ENCODE measurements at places on chromosomes 6 and 20.
A peak's percentile ranks its signal among the peaks of the same experiment; 100 is the strongest.

DNA sequence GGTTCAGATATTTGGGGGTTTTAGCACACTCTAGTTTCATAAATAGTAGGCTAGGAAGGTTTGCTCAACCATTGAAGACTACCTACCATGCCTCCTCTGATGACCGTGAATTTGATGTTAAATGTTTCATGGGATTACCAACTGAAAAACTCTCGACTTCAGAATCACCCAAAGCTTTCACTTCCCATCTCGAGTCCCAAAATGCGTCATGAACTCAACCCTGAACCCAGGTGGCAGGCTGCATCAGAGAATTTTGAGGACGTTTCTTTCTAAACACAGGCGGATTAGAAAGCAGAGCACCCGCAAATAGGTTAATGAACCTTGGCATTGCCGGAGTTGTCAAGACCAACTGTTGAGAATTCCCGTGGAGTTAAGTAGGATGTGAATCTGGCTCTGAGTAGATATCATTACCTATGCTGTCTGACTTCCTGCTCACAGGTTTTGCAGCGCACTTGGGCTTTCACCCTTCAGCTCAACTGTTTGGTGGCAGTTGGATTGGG is 98.4 kb upstream of the ADTRP start:
- DNase-seq: no peak

DNA sequence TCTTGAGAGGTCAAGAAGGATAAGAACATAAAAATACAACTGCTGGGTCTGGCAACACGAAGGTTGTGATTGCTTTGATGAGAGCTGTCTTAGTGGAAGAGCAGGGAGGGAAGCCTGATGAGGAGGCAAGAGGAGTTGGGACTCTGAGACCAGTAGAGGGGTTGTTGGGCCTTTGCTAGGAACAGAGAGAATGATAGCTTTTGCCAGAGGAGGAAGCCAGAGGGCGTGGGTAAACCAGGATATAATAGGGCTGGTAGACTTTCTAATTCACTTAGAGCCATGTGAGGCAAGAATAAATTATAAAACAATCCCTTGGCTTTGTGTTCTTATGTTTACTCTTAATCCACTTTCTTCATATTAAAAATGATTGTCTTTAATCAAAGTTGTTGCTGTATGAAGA is 78.6 kb downstream of the RCAN2 start:
- no peak for DNase-seq

DNA sequence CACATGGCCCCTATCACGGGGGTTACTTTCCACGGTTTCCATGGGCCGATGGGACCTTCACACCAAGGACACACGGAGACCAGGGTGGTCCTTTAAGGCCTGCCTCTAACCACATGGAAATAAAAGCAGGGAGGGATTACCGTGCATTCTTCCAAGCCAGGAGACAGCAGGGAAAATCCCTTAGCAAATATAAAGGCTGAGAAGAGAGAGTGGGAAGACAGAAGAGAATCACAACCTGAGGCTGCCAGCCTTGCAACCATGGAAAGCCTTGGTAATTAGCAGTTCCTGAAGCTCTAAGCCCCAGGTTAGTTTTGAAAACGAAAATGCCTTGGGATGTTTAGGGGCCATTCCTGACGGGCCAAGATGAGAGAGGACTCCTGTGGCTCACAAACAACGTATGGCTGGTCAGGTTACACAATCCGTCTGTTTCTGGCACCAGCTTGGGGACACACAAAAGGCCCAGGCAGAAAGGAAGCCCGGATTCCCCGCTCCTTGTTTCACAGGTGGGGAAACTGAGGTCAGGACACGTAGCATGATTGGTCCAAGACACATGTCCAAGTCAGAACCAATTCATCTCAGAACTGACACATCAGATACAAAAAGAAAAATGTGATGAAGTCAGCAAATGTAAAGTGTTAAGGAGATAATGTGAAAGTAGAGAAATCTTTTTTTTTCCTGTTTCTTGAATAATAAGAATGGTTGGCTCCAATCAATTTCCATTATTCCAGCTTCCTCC is 2.8 kb downstream of the PREX1 start:
- no peak for DNase-seq

GRCh38 chr20:37251825-37252477 is 9.7 kb downstream of the GHRH start:
- DNase-seq: no peak

DNA sequence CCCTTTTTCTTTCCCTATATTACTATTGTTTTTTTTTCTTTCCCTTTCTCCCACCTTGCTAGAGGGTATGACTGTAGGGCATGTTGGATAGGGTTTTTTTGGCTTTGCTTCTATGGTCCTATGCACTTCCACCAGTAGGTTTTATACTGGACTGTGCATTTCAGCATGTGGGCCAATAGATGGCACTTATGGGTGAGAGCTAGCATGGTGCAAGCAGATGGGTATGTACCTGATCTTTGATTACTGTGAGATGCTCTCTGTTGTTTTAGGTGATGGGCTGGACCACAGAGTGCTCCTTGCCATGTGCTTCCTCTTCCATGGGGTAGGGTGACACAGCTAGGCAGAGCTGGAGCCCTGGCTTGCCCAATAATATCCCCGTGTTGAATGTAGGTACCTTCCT is 128.5 kb upstream of the CHD6 start:
- no peak for DNase-seq

- DNase-seq: no peak
Measured at GRCh38 chr6:124770784-124771183, 191.5 kb upstream of the RNF217 start.

GRCh38 chr6:139580592-139581484 is 206.4 kb upstream of the CITED2 start:
- DNase-seq: no peak

DNA sequence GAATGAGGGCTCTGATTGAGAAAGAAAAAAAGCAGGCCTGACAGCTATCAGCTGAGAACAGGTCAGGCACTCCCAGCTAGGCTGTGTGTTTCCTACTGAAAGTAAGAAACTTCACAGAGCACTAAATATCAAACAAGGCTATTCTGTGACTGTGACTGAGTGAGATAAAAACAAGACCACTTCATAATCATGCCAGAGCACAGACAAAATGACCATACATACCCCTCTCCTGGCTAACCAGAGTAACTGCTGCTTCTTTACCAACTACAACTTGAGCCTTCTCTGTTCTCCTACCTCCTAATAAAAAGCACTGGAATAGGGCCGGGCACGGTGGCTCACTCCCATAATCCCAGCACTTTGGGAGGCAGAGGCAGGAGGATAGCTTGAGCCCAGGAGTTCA is 6.8 kb upstream of the BTN1A1 start:
- DNase-seq: no peak

DNA sequence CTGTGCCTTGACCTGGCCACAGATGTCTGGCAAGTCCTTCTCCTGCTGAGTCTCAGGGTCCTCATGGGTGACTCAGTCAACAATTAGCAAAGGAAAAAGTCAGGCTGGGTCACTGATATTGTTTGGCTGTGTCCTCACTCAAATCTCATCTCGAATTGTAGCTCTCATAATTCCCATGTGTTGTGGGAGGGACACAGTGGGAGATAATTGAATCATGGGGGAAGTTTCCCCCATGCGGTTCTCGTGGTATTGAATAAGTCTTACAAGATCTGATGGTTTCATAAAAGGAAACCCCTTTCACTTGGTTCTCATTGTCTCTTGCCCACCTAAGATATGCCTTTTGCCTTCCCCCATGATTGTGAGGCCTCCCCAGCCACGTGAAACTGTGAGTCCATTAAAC is 45.7 kb downstream of the PREX1 start:
- no peak for DNase-seq

DNA sequence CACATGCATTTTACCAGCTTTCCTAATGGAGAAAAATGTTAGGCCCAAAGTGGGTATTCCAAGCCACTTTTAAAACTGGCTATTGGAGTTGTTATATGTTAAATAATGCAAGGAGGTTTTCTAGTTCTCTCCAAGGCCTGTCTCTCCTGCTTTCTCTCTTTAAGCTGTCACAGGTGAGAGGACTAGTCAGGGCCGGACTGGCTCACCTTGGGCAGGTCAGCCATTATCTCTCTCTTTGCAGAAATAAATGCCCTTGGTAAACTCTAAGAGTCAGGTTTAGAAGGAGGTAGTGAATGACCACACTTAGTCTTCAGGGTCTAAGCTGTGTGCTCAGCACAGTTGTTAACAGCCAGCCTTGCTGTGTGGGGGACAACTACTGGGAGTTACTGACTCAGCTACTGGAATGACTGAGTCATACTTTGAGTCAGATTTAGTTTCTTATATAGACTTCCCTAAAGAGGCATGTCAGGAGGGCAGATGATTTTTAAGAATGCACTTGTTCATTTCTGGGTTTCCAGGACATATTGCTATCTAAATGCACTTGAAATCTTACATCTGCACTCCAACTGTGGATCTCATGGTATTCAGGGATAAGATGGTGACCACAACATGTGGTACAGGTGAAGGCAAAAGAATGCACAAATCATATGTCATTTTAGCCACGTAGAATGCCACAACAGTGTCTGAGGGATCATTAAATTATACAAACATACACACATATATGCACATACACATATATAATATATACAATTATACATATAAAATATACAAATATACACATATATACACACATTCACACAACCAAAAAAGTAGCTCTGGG is 719.4 kb downstream of the EPM2A start:
- peak; percentile 61 for DNase-seq

- no peak for DNase-seq
Measured at GRCh38 chr6:148445116-148445515, 102.5 kb downstream of the SASH1 start.

GRCh38 chr20:46681032-46681854 is 8.0 kb downstream of the TP53RK start:
- no peak for DNase-seq

Data from brain pericyte (primary cell).